MG63 (cell line): ENCODE measurements at places on chromosomes 2 and 18. TPM values are rescaled to one million over a fixed set of nuclear protein-coding genes. Genes with fewer than 3 reads are reported as not detected.

- no peak for DNase-seq
Measured at GRCh38 chr2:220219371-220219770, 591.9 kb downstream of the SLC4A3 start.

DNA sequence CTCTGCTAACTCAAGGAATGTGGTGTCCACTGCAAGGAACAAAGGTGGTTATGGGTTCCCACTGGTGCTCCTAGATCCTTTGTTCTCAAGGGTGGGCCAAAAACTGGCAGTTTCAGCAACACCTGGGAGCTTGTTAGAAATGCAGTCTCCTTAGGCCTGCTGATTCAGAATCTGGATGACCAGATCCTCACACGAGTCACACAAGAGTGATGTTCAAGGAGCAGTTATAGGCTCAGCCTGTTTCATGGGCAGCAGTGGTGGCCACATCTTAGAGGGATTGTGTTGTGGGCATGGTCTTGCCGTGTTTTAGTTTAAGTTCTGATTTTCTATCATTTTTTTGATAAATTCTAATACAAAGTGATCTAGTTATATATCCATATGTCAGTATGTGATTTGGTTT is 28.7 kb upstream of the MGAT5 start:
- no peak for DNase-seq

- no peak for DNase-seq
Measured at GRCh38 chr18:12880541-12880910, 3.5 kb downstream of the PTPN2 start.

DNA sequence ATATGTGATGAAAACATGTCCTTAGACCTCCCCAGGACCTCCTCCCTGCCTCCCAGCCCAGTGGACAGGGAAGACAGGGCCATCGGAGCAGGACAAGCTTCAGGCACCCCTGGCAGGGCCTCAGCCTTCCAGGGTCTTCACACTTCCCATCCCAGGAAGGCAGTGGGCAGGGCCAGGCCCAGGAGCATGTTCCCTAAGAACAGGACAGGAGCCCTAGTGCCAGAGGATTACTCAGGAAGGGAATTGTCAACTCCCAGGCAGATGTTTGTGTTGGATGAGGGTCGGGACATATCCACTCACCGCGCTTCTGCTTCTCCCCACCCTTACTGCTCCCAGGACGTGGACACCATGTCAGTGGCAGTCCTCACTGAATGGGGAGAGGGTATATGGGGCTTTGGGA is 138.9 kb downstream of the TNS1 start:
- no peak for DNase-seq

DNA sequence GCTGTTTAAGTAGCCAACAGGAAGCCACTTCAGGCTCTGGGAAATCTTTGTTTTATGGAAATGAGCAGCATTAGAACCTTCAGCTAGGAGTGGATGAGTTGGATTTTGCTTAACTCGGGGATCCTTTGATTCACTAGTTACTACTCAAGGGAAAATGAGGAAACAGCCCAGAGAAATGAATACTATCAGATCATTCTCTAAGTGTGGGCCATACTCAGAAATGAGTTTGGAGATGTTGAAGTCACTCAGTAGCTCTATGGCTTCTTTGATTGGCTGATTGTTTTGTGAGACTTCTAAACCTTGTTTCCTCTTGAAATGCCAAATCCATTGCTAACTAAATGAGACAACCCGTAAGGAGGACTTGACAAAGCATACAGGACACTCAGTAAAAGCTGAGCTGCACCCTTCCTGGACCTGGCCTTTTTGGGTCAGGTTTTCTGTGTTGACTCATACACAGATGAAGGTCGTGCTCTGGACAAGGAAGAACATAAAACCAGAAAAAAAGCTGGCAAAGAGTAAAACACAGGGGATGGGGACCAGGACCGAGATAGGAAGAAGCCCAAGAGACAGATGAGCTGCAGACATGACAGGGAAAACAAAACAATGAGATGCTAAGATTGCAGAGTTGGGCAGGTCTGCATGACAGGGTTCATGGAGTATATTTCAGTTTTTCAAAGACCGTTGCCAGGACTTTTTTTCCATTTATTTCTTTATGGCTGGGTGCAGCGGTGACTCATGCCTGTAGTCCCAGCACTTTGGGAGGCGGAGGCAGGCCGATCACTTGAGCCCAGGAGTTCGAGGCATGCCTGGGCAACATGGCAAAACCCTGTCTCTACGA is 41.6 kb downstream of the INO80C start:
- DNase-seq = peak; percentile 48

DNA sequence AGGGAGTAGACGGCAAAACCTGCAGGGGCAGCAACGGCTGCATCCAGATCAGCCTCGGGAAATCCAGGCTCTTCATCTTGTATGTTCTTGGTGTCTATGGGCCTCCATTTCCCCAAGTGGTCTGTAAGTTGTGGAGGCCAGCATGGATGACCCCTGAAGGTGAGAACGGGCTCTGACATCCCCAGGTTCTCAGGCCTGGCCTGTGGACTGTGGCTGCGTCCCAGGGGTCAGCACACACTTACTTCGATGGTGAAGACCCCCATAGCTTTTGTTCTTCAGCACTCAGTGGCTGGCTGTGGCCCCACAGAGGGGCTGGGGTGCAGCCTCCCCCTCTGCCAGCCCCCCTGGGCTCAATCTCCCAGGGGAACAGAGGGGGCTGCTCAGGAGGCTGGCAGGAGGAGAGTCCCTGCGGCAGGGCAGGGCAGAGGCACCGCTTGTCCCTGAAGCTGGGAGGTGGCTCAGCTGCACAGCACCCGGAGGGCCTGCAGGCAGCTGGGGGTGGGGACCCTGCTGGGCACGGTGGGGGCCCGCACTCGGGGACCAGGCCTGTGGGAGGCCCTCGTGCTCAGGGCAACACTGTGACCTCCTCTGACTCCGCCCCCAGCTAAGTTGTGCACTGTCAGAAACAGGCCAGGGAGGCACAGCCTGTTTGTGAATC is 3.8 kb downstream of the SLC66A3 start:
- DNase-seq = no peak

GRCh38 chr2:216768908-216769411 is 73.6 kb upstream of the IGFBP5 start:
- no peak for DNase-seq

DNA sequence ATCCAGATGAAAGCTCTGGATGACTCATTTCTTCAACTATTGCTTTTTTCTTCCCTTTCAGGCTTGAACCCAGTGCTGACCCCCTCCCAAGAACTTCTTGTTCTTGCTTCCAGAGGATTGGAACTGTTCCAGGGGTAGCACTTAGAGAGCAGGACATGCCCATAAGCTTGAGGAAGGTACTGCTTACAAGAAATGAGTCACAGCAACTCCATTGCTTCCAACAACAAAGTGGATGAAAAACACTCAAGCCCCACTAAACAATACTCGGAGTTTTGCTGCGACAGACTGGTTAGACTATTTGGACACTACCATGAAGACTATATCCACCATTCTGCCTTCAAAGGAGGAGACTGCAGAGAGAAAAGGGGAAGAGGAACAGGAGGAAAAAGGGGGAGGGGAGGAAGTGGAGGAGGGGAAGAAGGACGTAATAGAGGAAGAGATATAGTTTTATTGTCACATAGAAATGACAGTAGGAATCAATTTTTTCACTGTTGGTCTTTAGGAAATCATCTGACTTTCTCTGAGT is 1.6 kb upstream of the EPC2 start:
- DNase-seq = no peak

DNA sequence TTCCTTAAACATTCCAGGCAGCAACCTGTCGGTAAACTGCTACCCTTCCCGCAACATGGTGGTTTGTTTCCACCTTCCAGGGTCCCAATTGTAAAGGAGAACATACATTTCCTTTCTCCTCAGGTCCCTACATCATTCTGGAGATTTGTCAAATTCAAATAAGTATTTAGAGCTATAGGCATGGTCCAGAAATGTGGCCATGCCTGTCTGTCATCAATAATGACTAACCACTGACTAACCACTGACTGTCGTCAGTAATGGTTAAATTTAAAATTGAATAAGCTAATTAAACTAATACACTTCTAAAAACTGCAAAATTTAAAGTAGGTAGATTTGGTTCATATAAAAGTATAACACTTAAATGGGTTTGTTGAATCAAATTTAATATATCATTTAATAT is 984.0 kb upstream of the SLC39A10 start:
- DNase-seq = no peak

- peak; percentile 65 for DNase-seq
Measured at GRCh38 chr2:69716555-69717120, 25.3 kb upstream of the ANXA4 start.

DNA sequence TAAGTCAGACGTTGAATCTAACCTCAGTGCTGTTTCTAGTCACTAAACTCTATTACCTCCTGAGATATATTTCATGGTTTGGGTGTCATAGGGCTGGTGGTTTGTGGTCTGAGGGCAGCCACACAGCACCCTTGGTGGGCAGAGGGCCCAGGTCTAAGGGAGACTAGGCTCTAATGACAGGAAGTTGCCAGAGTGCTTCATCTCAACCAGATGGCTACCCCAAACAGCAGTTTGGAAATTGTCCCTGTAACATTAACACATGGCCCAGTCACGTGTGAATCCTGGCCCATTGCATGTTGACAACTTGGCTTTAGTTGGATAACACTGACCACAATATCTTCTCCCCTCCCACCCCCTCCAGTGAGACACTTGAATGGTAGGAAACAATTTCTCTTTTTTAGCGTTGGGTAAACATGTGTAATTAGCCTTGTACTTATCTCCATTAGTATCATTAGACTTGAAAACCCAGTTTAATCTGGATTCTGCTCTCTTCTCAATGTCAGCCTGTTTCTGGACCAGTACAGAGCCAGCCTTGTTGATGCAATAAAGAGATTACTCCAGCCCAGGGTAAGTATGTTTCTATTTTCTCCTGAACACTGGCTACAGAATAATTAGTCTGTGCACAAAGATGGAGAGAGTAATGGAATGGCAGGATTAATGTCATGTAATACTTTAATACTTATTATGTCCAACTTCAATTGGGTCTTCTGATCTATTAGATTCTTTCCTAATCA is 187.8 kb upstream of the SIX3 start:
- DNase-seq = peak; percentile 69

GRCh38 chr2:202335791-202336467 is 40.2 kb upstream of the BMPR2 start:
- DNase-seq = no peak

DNA sequence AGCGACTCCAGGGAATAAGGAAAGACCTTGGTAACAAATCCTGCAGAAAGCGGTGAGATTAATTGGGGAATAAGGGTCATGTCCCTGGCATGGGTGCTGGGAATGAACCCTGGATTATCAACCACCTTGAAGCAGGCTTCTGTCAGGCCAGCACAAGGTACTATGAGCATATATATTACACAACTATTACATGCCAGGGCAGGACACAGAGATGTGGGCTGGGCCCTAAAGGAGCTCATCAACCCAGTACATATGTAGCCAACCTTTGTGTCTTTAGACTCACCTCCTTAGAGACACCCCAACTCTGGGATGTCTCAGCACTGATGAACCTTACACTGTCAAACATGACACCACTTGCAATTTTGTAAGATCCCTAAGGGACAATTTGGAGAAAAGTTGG is 3.4 kb downstream of the SFXN5 start:
- DNase-seq = no peak

GRCh38 chr18:69636529-69637301 is 236.0 kb downstream of the DOK6 start:
- DNase-seq = no peak

DNA sequence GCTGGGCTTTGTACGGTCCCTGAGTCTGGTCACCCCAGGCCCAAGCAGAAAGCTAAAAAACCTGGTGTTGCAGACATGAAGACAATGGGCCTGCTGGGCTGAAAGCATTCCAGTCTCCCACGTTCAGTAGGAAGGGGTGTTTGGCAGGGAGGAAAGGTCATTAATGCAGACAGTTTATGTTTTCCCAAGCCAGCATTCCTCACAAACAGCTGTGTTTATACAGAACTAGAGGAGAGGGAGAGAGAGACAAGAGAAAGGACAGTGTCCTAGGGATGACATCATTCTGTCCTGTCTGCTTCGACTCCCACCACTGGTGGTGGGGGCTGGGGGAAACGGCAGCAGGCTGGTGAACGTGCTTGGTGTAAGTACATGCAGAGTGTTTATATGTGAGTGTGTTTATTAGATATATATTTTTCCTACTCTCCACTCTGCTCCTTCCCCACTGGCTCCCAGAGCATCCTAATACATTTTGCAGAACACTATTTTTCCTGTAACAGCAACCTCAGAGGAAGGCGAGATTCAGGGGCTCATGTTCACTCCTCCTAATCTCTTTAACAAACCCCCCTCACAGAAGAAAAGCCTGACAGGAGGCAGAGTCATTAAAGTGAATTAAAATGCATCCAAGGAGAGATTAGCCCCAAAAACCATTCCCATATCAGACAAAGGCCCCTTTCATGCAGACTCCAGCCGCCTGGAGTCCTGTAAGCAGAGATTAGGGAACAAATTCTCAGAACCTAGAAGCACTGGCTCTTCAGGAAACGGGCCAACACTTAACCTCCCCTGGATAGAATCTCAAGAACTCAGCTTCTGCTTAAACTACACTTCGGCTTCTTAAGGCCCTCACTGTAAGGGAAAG is 380.4 kb downstream of the TNS1 start:
- peak; percentile 65 for DNase-seq

GRCh38 chr18:61953161-61953560 is 60.4 kb upstream of the RNF152 start:
- no peak for DNase-seq

GRCh38 chr2:62334009-62334408 is 138.1 kb downstream of the B3GNT2 start:
- DNase-seq = no peak

Gene DSC2
- not detected in 2 replicates for total RNA-seq

Gene MFSD6
- 0.52 and 0.53 TPM in 2 replicates for total RNA-seq

Gene PAIP2B
- 0.03 TPM in 1 of 2 replicates, not detected in the other for total RNA-seq

Gene GNAL
- 0.76 and 2.7 TPM in 2 replicates for total RNA-seq

Gene WDR43
- total RNA-seq = 114 and 141 TPM in 2 replicates

Gene ARHGAP15
- total RNA-seq = not detected in 2 replicates

Gene FHL2
- 166 and 245 TPM in 2 replicates for total RNA-seq

Gene DNPEP
- 56.4 and 73.1 TPM in 2 replicates for total RNA-seq

Gene ABCG5
- total RNA-seq = not detected in 2 replicates

Gene ZSWIM2
- total RNA-seq = not detected in 2 replicates

Gene CABLES1
- 1.1 and 1.3 TPM in 2 replicates for total RNA-seq

Gene PTH2R
- total RNA-seq = not detected in 2 replicates

Gene POLR1A
- total RNA-seq = 8.9 and 10.2 TPM in 2 replicates

Gene CHRNG
- not detected in 2 replicates for total RNA-seq
